Activated CD8-positive, alpha-beta memory T cell treated with anti-CD3 and anti-CD28 coated beads for 48 hours (primary cell): ENCODE measurements at places on chromosomes 12 and 14.

- no peak for DNase-seq
Observed at GRCh38 chr12:6423267-6424007, 21.3 kb upstream of the CD27 start.

- DNase-seq = no peak
Observed at GRCh38 chr12:29223426-29223825, 74.3 kb downstream of the FAR2 start.

DNA sequence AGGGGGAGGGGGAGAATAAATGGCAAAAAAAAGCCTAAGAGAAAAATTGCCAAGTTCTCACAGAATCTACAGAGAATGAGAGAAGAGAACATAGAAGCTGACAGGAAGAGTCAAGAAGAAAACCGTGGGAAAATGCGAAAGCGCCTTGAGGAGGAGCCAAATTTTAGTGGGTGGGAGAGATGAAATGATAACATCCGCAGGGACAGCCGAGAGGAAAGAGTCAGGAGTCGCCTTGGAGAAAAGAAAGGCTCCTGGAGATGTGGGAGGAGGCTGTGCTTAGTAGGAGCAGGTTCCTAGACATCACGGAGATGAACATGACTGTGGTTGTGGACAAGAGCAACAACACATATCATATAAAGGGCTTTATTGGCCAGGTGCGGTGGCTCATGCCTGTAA is 49.4 kb downstream of the PHLDA1 start:
- DNase-seq = no peak

DNA sequence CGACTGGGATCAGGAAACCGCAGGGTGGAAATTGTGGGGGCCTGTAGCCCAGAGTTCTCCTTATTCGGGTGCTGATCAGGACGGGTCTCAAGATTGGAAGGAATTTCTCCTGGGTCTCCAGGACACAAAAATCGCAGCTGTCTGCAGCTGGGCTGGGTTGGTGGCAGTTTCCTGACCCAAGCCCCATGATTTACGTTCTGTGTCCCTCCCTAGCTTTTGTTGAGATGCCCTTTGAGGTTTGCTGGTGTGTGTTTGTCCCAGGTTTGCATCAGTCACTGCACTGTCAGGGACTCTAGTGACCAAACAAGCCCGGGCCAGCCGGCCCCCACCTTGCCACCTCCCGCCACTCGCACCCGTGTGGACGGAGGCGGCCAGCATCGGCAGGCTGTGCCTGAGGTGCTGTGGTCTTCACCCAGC is 89.5 kb downstream of the FBXL14 start:
- no peak for DNase-seq

DNA sequence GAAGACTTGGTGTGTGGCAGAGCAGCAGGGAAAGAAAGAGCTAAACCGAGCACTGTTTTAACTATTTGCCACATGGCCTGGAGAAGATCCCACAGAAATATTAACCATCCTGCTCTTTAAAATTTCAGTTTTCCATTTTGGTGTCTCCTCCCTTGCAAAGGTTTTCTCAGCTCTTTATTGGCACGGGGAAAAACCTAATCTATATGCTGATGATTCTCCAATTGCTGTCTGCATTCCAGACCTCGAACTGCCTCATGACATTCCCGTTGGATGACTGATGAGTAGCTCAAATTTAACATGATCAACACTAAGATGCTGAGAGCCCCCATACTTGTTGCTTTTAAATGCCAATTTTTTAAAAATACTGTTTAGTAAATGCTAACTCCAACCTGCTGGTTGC is 115.0 kb downstream of the EMP1 start:
- DNase-seq = no peak

DNA sequence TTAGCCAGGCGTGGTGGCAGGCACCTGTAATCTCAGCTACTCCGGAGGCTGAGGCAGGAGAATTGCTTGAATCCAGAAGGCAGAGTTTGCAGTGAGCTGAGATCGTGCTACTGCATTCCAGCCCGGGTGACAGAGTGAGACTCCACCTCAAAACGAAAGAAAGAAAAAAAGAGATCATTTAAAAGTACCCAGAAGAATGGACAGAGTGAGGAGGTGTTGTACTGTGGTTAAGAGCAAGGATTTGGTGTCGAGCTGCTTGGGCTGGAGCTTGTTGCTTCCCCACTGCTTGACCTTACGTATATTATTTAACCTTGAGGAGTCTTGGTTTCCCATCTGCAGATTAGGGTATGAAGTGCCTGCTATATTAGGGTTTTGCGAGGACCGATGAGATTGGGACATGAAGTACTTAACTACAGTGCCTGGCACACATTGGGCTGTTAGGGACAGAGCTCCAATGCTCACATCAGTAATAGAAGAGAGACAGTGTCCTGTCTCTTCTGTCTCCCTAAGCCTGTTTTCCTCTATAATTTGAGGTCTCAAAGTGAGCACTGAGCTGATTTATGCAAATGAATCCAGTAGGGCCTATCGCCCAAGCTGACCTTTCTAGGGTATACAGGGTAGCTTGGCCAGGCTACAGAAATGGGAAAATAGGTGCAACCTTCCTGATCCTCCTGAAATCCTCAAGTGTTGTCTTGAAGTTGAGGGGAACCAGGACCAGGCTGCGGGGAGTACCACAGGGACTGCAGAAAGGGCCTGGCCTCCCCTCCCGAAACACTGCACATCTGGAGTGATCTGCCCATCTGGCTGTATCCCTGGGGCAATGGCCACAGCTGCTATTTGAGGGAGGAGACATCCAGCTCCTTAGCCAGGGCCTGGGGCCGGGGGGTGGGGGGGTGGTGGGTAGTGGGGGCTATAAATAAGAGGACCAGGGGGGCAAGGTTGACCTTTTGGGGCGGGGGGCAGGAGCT is 8.6 kb upstream of the HDAC7 start:
- DNase-seq = no peak

DNA sequence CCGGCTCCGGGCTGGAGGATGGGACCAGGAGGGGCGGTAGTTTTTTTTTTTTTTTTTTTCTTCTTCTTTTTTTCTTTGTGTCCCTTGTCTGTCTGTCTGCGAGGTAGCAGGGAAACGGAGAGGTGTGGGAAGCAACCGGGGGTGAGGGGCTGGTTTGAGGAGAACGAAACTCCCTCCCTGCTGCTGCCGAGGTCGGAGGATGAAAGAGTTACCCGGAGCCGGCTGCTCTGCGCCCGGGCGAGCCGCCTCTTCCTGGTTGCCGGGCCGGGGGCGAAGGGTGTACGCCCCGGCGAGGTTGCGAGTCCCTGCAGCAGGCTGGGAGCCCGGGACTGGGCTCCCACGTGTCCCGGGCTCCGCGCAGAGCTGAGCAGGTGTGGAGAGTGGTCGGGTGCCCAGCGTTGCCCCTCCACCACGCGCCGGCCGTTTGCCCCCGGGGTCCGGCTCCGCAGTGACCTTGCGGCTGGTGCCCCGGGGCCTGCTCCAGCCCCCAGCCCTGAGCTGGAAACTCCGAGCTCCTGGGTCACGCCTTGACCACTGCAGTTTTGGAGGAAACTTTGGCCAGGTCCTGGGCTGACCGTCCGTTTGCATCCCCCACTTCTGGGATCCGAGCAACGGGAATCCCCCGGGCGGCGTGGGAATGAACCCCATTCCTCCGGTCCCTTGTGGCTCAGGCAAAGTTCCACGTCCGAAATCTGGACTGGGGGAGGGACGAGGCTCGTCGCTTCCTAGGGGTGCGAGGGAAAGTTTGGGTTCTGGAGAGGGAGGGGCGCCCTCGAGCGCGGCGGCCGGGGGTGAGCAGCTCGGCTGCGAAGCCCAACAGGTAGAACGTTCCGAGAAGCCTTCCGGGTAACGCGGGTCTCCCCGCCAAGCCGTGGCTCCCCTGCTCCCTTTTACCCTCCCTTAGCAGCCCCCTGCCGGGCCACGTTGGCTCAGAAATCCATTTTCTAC is 1.3 kb downstream of the CHST11 start:
- DNase-seq = no peak

GRCh38 chr14:68458840-68459469 is 333.9 kb downstream of the ZFP36L1 start:
- no peak for DNase-seq

- no peak for DNase-seq
Observed at GRCh38 chr12:59077575-59078426, 157.5 kb upstream of the LRIG3 start.

- DNase-seq = no peak
Observed at GRCh38 chr12:96136161-96136560, 58.0 kb upstream of the ELK3 start.

DNA sequence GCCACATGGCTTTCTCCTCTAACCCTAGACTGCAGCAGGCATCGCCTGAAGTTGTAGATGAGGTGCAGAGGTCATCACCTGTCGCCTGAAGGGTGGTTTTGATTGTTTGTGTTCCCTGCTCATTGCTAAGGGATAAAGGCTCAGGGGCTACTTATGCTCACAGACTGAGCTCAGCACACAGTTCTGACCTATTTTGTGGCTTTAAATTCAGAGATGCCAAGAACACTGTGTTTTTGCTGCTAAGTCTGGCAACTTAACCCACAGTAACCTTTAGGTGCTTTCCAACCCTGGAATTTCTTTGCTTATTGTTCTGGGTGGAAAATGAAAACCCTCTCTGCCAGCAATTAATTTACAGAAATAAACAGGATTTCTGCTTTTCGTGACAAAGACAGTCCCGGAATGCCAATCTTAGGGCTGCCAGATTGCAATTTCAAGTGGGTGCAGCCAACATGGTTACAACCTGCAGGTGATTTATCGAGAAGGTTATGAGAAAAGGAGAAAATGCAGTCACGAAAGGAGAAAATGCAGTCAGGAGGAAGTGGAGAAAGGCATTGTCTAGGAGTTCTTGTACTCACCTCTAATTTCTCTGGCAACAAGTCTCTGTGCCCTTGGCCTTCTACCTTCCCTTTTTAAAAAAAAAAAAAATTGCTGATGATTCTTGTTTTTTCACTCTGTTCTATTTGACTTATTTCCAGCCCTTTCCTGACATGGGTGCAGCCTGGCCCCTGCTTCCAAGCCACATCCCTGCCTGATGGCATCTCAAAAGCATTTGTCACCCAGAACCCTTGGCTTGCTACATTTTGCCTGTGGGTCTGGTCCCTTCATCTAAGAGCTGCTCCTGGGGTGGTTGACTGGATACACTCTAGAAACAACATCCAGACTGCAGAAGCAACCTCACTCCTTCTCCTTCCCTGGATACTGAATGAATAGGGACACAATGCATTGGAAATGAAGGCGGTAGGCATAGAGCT is 23.3 kb downstream of the NPC2 start:
- DNase-seq = no peak

- DNase-seq = no peak
Observed at GRCh38 chr12:117890137-117890536, 78.7 kb downstream of the KSR2 start.

GRCh38 chr12:113852264-113852663 is 113.9 kb downstream of the RBM19 start:
- no peak for DNase-seq

- DNase-seq = no peak
Observed at GRCh38 chr12:3604748-3605586, 114.0 kb downstream of the PRMT8 start.

DNA sequence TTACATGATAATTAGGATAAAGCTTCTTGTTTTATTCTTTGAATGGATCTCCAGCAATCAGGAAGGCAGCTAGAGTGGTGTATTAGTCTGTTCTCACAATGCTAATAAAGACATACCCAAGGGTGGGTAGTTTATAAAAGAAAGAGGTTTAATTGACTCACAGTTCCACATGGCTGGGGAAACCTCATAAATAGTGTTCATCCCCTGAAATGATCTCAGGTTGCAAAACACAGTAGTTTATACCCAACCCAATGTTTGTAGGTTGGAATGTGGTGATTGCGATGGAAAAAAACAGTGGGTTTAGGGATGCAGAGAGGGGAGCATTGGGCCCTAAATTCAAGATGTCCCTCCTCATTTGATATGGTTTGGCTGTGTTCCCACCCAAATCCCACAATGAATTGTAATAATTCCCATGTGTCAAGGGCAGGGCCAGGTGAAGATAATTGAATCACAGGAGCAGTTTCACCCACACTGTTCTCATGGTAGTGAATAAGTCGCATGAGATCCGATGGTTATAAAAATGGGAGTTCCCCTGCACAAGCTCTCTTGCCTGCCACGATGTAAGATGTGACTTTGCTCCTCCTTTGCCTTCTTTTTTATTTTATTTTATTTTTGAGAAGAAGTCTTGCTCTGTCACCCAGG is 11.5 kb downstream of the MUCL1 start:
- DNase-seq = no peak

GRCh38 chr12:45284096-45284901 is 68.4 kb downstream of the ANO6 start:
- no peak for DNase-seq

- no peak for DNase-seq
Observed at GRCh38 chr14:24456980-24457379, 14.4 kb upstream of the SDR39U1 start.

DNA sequence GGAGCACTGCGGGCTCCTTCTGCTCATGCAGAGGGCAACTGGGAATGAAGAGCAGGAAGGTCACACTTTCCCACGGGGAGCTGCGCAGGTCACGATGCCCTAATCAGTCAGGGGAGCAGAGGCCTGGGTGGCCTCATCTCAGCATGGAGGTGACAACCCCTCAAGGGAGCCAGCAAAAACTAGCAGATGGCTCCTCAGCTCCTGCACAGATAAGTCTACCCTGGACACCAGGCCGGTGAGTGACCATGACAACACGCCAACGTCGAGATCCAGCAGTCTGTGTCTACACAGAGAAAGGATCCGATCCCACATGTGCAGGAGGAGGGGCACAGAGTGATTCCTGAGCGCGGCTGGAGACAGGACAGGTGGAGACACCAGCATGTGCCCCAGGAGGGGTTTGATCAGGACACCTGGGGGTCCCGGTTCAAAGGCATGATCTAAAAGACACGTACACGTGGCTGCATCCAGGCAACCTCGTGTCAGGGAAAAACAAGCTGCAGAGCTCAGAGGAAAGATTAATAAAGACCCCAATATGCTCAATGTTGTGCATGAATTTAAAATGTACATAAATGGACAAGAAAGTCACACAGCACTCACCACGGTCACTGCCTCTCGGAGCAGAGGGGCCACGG is 153.7 kb upstream of the SFSWAP start:
- no peak for DNase-seq

DNA sequence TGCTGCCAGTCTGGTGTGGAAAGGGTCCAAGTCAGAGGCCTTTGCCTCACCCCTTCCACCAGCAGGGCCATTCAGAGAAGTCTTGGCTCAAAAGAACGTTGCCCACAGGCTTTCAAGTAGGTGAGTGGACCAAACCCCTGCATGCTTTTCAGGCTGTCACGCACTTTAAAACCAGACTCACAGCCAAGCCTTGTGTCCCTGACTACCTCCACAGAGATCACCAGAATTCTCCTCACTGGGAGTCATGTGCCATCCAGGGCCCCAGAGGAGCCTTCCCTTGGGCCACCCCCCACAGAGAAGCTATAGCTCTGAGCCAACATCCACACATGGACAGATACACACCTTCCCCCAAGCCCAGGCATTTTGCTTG is 283.1 kb downstream of the DPF3 start:
- DNase-seq = no peak

- no peak for DNase-seq
Observed at GRCh38 chr14:77290705-77291104, 19.7 kb upstream of the NGB start.

- no peak for DNase-seq
Observed at GRCh38 chr14:44830371-44830770, 131.4 kb downstream of the KLHL28 start.

- DNase-seq = no peak
Observed at GRCh38 chr12:82359115-82359478, 768 bp downstream of the METTL25 start.
